ENCODE measurements at places on chromosomes 6 and 20. TPM values are rescaled to one million over a fixed set of nuclear protein-coding genes. Genes with fewer than 3 reads are reported as not detected.
A peak's percentile ranks its signal among the peaks of the same experiment; 100 is the strongest.

The ANKRD66 gene
- not detected for total RNA-seq

The HLA-DRB1 gene
- 0.34 TPM for total RNA-seq

The SOBP gene
- 2.1 TPM for total RNA-seq

The FHL5 gene
- total RNA-seq, result not detected

The PBOV1 gene
- not detected for total RNA-seq

The PACRG gene
- not detected for total RNA-seq

The CD40 gene
- not detected for total RNA-seq

The PRPF6 gene
- 82.7 TPM for total RNA-seq

GRCh38 chr6:41966961-41967311, 25.3 kb upstream of the CCND3 start:
- DNase-seq, result peak; percentile 90

- DNase-seq, result no peak
These were observed 513.0 kb downstream of the EPHA7 start for GRCh38 chr6:92906385-92906784.

- no peak for DNase-seq
These were observed 16.0 kb downstream of the ECT2L start for GRCh38 chr6:138811866-138812265.

DNA sequence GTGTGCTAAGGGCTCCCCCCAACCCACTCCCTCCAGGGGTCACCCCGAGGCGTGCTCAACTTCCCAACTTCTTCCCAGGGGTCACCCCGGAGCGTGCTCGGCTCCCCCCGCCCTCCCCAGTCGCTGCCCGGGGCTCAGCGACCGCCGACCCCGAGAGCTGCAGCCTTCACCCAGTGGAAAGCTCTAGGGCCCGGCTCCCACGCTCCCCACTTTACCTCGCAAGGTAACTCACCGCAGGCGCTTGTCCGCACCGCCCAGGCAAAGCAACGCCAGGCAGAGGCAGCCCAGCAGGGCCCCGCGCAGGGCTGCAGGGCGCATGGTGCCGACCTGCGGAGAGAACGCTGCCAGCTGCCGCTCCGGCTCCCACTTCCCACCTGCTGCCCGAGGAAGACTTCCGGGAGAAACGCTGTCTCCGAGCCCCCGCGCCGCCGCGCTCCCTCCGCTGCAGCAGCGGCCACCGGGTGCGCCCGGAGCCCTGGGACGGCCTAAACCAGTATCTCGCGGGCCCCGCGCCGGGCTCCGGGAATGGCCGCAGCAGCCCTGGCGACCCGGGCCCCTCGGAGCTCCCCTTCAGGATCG, 396 bp downstream of the RNASET2 start:
- peak; percentile 16 for DNase-seq

- DNase-seq, result no peak
These were observed 132.2 kb upstream of the SCGN start for GRCh38 chr6:25519856-25520255.

DNA sequence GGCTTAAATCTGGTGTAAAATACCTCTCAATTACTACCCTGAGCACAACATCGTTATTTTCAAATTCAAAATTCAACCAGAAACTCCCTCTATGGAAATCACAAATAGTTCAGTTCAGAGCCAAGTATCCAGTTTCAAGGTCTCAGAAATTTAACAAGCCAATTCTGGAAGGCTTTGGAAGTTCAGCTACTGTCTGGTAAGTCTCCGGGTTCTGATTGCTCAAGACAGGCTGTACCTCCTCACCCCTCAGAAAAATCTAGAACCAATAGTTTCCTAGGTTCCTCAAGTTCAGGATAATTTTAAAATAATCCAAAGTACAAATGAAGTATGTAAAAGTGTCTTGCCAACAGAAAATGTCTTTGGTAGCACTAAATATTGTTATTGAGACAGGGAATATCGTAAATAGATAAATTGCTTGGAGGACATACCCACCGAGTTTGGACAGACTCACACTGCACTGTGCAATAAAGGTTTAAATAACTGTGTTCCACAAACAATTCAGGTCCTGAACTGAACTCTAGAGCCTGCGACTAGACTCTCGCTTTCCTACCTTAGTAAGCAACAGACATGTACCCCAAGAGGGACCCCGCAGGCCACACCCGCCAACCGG, 729 bp downstream of the ATG5 start:
- DNase-seq, result no peak

DNA sequence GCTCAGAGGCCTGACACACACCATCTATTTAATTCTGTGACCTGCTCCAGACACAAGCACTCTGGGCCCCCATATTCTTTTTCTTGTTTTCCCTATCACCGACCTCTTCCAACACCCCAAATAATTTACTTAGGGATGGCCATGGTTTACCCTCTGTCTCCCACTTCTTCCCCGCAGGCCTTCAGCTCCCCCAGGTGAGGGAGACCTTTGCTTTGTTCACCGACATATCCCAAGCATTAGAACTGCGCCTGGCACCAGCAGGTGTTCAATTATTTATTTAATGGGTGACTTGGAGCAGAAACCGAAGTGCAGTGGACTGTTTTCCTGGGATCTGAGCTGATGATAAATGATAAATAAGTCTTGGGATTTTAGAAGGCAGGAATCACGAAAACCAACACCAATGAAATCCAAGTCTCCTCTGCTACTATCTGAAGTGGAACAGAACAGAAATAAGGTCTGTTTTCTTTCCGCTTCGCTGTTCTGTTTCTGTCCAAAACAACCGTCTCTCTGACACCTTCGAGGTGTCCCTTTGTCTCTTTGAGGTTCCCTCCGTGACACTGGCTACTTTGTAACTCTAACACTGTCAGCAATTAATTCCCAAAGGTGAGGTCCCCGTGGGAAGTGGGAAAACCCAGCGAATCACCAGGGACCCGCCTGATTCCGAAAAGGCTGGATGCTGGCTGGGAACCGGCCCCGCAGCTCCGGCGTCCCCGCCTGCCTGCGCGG, 1.1 kb upstream of the RIN2 start:
- no peak for DNase-seq

- peak; percentile 85 for DNase-seq
These were observed 75.2 kb upstream of the GLP1R start for GRCh38 chr6:38973178-38974057.

GRCh38 chr20:33160681-33161080, 7.3 kb upstream of the BPIFA2 start:
- no peak for DNase-seq

GRCh38 chr20:63067721-63068560, 61.2 kb upstream of the BHLHE23 start:
- no peak for DNase-seq

DNA sequence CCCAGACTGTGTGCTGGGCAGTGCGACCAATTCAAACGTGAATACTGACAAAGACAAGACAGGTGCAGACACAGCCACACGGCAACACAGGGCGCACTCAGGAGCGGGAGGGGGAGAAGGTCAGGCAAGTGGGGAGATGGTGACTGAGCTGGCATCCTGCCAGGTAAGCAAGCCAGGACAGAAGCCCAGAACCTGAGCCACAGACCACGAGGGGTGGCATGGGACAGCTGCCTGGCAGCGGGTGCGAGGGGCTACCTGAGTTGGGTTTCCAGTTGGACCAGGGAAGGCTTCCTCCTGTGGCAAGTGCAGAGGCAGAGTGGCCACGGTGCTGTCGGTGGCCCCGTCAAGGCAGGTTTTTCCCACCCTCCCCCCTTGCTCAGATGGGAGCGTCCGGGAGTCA, 215.2 kb upstream of the ARID1B start:
- no peak for DNase-seq

DNA sequence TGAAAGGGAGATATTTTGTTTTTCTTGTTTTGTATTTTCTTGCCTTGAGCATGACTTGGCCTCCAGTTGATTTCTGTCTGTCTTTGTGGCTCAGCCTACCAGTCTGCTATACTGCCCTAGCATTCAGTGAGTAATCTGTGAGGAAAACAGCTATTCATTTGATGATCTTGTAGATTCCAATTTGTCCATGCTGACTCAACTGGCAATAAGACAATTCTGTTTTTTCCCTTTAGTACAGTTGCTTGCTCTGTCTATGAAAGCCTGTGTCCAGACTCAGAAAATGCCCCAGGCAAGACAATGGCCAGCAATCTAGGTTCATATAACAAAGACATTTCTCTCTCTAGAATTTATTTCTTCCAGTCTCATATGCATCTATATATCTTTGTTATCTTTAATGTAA, 10.9 kb upstream of the SOX4 start:
- DNase-seq, result no peak

DNA sequence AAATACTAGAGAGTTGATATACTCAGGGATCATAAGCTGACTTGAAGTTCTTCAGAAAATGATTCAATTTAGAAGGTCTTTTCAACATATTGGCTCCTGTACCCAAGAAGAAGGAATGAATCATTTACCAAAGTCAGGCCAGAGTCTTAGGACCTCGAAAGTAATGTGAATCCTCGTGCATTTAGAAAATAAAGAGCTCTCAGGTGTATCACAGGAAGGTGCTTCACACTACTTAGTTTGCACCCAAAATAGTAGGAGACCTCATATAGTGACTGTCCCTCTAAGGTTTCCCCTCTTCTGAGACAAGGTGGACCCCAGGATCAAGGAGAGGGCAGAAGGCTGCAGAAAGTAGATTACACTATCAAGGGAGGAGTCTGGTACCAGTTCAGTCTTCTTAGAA, 71.8 kb downstream of the F13A1 start:
- no peak for DNase-seq

DNA sequence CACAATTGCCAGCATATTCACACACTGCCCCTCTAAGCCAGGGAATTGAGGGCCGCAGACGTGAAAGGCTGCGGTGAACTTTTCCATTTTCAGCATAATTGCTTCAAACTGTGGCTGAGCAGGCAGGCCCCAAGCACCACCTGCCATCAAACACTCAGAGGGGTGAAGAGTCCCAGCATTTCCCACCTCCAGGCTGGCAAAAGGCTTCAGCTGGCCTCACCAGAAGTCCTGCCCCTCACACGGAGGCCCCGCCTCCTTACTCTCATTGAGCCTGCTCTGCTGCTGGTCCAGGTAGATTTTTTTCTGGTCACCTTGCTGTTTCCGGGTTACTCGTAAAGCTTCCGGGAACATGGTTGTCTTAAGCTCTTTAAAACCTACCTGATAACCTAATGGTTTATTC, 52.0 kb upstream of the PRELID3B start:
- no peak for DNase-seq

DNA sequence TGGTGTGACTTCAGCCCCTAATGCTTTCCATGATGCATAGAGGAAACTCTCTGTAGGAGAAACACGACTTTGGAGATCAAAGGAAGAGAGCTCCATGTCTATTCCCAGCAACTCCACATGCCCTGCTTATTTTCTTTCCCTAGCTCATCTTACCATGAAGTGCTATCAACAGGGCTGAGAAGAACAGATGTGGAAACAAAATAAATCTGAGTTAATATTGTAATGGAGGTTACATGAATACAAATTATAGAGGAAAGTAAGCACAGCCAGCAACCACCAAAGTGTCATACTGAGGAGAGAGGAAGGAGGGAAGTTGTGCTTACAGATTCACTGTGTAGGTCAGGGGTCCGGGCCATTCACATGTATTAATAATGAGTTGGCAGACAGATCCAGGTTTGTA, 157.5 kb downstream of the RFPL4B start:
- no peak for DNase-seq

- DNase-seq, result no peak
These were observed 742 bp upstream of the CEP85L start for GRCh38 chr6:118652051-118652615.

GRCh38 chr6:105681061-105681460, 278.2 kb upstream of the PREP start:
- no peak for DNase-seq

- DNase-seq, result no peak
These were observed 26.1 kb upstream of the ZBTB2 start for GRCh38 chr6:151417477-151417876.

DNA sequence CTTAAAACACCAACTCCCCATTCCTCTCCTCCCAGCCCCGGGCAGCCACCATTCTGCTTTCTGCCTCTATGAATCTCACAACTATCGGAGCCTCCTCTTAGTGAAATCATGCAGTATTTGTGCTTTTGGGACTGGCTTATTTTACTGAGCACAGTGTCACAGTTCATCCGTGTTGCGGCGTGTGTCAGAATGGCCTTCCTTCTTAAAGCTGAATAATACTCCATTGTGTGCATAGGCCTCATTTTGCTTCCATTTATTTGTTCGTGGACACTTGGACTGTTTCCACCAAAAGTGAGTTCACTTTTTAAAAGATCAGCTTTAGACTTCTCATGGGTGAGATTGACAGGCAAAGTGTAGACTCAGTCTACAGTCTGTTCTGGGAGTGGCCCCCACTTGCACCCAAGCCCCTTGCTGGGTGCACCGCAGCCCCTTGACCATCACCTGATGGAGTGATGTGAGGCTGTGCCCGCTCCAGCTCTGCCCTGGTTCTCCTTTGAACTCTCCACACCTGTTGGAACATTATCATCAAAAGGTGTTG, 12.6 kb downstream of the DUSP22 start:
- no peak for DNase-seq

DNA sequence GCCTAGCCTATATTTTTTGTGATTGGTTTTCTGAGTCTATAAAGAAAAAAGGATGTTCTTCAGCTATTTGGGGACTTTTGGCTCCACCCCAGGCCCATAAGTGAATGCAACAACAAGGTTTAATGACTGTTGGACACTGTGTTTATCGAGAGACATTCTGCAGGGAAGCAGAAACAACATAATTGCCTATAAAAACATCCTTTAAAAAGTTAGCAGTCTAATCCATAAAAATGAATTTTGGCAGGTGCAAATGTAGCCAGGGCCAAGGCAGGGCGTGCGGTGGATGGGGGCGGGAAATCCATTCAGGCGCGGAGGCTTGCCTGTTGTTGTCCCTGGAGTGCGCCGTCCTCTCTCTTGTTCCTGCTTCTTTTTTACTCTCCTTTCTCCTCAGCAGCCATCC, 99.3 kb downstream of the PAX1 start:
- no peak for DNase-seq

DNA sequence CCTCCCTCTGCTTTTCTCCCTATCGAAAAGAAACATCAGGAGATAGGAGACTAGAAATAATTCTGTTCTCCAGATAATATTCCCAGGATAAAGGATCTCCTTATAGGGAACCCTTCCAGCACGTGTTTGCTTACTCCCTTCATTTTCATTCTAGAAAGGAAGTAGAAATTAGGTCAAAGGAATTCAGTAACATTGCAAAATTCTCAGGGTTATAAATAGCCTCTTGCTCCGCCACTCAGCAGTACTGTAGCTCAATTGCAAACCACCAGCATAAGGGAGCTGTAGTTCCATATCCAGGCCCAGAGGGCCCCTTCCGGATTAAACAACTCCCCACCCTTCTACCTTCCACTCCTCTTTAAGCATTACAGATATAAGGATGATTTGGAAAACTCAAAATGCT, 6.2 kb downstream of the ELMO2 start:
- DNase-seq, result peak; percentile 15
